Fibroblast of villous mesenchyme (primary cell): ENCODE measurements at places on chromosomes 1 and 21. TPM values are rescaled to one million over a fixed set of nuclear protein-coding genes. Genes with fewer than 3 reads are reported as not detected.

Gene GJA5
- under 0.01 and 0.86 TPM in 2 replicates for total RNA-seq

Gene SH2D5
- 3.9 and 4.3 TPM in 2 replicates for total RNA-seq

Gene HMCN1
- 5.2 and 14.2 TPM in 2 replicates for total RNA-seq

Gene OR6K3
- total RNA-seq = not detected in 2 replicates
